Amniotic stem cell (primary cell): ENCODE measurements at places on chromosomes 1 and 21.

DNA sequence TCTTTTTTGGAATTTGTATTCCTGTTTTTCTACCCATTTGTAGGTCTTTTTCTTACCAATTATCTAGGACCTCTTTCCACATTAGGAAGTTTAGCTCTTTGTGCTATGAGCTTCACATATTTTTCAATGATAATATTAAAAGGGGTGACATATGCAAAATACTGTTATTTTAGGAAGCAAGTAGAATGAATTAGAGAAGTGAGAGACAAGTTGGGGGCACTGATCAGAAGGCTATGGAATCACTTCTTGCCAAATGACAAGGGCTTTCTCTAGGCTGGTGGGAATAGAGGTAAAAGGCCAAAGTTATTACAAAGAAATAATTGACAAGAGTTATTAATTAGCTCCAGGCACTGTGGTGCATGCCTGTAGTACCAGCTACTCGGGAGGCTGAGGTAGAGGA lies 4.3 kb upstream of the BCAR3 start:
- DNase-seq: no peak

GRCh38 chr1:43077273-43077672 lies 94.8 kb downstream of the EBNA1BP2 start:
- DNase-seq: no peak

GRCh38 chr1:43495204-43495603 lies 35.5 kb upstream of the PTPRF start:
- DNase-seq: no peak

GRCh38 chr21:16020878-16021277 lies 291.1 kb downstream of the USP25 start:
- DNase-seq: no peak

- DNase-seq: no peak
These were observed 413.4 kb downstream of the HLX start for GRCh38 chr1:221292652-221293051.

- DNase-seq: no peak
These were observed 132.6 kb downstream of the NTPCR start for GRCh38 chr1:233082778-233083550.

DNA sequence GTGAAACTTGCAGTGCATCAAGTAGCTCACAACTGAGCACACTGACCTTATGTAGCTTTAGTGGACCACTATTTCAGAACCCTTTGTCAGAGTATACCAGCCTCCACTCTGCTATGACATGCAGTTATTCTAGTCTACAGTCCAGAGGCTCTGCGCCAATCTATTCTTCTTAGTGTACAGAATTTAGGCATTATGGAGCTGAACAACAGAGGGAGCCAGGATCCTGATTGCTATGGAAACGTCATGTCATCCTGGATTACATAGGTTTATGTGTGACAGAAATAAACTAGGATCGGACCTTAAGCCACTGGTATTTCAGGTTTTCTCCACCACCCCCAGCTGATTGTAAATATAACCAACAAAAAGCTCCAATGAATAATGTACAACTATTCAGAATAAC lies 48.1 kb upstream of the EEIG2 start:
- DNase-seq: no peak

- no peak for DNase-seq
These were observed 21.4 kb downstream of the MYBPH start for GRCh38 chr1:203153989-203154821.

- no peak for DNase-seq
These were observed 9.3 kb downstream of the ASH1L start for GRCh38 chr1:155553349-155553748.

DNA sequence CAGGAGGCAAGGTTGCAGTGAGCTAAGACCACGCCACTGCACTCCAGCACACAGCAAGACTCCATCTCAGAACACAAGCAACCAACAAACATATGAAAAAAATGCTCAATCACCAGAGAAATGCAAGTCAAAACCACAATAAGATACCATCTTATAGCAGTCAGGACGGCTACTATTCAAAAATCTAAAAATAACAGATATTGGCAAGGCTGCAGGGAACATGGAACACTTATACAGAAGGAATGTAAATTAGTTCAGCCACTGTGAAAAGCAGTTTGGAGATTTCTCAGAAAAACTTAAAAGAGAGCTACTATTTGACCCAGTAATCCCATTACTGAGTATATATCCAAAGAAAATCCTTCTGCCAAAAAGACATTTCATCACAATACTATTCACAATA lies 27.6 kb upstream of the POGK start:
- no peak for DNase-seq

GRCh38 chr21:26137379-26138060 lies 33.0 kb downstream of the APP start:
- no peak for DNase-seq

GRCh38 chr1:19812875-19813642 lies 2.0 kb downstream of the RNF186 start:
- no peak for DNase-seq

- no peak for DNase-seq
These were observed 8.9 kb downstream of the CD1D start for GRCh38 chr1:158189624-158190023.

DNA sequence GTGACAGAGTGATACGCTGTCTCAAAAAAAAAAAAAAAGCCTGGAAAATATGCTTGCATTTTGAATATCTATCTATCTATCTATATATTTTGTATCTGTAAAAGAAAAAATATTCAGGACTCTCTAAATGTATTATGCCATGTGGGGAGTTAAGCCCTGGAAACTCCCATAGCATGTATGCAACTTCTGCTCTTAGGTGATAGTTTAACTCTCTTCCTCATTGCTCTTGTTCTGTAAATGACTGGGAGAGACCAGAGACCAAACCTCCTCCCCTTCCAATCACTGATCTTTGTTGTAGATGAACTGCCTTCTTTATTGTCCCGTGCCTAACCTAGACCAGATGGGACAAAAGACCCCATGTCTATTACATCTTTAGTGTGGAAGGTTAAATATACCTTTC lies 37.6 kb upstream of the CAMTA1 start:
- DNase-seq: no peak

- DNase-seq: no peak
These were observed 29.6 kb upstream of the TENT5C start for GRCh38 chr1:117576236-117576635.

GRCh38 chr1:59360170-59360569 lies 63.3 kb downstream of the FGGY start:
- no peak for DNase-seq

GRCh38 chr1:156993426-156994147 lies 52.0 kb downstream of the ARHGEF11 start:
- DNase-seq: no peak

DNA sequence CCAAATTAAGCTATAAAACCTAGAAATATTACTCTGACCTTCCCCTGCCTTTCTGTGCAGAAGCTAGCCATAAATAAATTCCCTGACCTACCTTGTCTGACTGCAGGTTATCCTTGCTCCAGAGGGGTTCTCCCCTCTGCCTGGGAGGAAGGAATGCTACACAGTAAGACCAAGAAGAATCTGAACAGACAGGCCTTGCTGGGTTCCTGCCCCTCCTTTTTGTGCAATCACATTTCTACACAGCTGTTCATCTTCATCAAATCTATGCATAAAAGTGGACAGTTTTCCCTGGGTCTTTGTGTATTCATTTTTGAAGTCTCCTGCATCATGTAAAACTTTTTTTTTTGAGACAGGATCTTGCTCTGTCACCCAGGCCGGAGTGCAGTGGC lies 50.6 kb downstream of the DNTTIP2 start:
- DNase-seq: no peak

DNA sequence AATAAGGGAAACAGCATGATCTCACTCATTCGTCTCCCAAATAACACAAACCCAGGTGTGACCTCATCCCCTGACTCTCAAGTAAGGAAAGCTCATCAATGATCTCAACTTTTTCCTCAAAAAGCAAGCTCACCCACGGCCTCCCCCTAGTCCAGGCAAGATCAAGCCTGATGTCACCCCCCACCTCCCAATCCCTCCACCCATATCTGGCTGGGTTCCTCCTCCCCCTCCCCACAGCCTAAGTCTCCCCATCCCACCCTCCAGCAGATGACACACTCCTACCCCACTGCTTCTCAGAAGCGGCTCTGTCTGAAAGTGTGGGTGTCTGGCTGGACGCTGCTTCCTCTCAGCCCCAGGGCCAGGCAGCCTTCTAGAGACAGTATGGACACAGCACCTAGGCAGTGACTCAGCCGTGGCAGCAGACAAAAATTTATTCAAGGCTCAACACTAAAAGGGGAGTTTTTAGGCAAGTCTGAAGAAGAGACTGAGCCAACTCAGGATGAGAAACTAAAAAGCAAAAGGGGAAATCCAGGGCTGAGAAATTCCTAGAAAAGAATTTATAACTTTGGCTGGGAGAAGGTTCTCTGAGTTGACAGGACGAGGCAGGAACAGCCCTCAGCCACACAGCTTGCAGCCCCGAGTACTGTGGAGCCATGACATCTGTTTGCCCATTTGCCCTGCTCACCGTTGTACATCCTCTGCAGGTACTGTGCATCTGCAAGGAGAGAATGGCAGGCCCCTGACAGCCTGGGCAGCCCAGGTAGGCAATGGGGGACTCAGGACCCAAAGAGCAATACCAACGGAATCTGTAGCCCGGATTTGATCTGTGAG lies 81.6 kb upstream of the LRRC8D start:
- DNase-seq: no peak

- DNase-seq: no peak
These were observed 115.8 kb upstream of the ZNF678 start for GRCh38 chr1:227447531-227447990.

DNA sequence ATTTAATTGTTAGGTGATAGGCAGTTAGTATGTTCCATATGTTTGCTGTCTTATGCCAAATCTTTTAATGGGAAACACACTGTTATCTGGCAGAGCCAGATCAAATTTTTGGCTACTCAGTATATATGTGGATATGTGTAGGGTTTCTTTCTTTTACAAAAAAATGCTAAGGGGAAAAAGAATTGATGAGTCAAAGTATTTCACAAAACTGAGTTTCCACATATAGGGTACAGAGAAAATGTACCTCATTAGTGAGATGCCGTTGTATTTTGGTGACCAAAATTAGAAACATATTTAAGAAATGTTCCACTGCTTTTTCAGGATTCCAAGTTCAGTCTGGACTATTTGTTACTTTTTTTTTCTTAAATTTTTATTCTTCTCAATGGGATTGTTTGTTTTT lies 201.2 kb upstream of the PTGFR start:
- no peak for DNase-seq

GRCh38 chr1:38268226-38268625 lies 221.6 kb upstream of the POU3F1 start:
- DNase-seq: no peak

- no peak for DNase-seq
These were observed 62.8 kb downstream of the RUNX3 start for GRCh38 chr1:24867084-24867870.

GRCh38 chr1:74811436-74812179 lies 78.7 kb downstream of the TYW3 start:
- DNase-seq: no peak

GRCh38 chr1:111599781-111600693 lies 19.6 kb upstream of the RAP1A start:
- DNase-seq: no peak

DNA sequence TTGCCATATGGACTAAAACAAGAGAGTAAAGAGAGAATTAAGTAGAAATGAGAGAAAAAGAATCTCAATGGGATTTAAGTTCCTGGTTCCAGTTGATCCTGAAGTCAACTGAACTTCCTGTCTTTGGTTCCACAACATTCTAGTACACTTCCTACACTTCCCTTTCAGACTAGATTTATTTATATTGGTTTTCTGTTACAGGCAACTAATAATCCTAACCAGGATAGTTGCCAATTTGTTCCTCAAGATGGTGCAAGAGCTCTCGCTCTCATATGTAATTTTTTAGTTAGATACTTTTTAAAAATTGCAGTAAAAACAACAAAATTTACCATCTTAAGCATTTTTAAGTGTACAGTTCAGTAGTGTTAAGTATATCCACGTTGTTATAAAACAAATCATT lies 28.8 kb upstream of the TRIM45 start:
- no peak for DNase-seq

GRCh38 chr1:83546874-83547273 lies 452.1 kb downstream of the TTLL7 start:
- DNase-seq: no peak

GRCh38 chr21:30491963-30492428 lies at the start of gene KRTAP19-3:
Gene KRTAP19-3 (minus strand): TSS chr21:30492013. CDS start chr21:30491957, 56 bp downstream.
- no peak for DNase-seq

DNA sequence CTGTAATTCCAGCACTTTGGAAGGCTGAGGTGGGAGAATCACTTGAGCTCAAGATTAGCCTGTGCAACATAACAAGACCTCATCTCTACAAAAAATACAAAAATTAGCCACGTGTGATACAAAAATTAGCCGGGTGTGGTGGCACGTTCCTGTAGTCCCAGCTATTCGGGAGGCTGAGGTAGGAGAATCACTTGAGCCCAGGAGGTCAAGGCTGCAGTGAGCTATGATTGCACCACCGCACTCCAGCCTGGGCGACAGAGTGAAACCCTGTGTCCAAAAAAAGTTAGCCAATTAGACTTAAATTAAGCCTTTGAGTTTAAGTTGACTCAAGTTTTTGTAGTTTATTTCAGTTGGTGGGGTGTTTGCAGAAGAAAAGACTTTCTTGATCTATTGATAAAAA lies 11.8 kb downstream of the CXADR start:
- no peak for DNase-seq

- DNase-seq: no peak
These were observed 62.6 kb upstream of the DENND1B start for GRCh38 chr1:197837911-197838310.

GRCh38 chr1:41823471-41823870 lies 95.3 kb downstream of the HIVEP3 start:
- DNase-seq: no peak

GRCh38 chr1:91831132-91831930 lies 54.6 kb downstream of the TGFBR3 start:
- no peak for DNase-seq

- DNase-seq: no peak
These were observed 5.1 kb downstream of the LAMB3 start for GRCh38 chr1:209647156-209647555.

DNA sequence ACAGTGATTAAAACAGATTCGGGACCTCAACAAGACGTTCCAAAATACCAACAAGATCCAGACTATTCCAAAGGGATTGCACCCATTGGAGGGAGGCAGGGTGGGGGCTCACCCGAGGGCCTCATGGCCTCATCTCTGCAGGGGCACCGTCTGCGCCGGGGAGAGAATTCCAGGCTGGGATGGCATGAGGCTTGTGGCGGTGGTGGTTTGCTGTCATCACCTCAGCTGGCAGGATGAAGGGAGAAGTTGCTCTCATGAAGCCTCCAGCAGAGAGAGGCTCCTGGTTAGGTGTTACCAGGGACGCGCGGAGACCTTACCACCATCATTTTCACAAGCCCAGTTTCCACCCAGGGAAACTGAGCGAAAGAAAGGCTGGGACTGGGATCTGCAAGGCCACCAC lies 6.7 kb upstream of the PDPN start:
- no peak for DNase-seq

DNA sequence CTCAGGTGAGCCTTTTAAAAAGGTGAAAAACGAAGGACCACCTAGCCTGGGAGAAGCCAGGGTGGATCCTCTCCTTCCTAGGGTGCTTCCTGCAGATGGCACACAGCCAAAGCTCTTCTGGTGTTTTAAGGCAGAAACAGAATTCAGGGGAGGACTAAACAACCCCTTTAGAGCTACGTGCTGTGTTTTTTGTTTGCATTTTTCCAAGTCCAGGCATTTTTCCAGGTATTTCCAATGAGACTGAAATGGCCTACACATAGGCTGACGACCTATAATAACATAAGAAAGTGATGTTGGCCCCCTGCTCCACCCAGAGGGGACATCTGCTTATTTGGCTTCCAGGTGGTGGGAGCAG lies 83.8 kb downstream of the CAPZB start:
- no peak for DNase-seq
